ACHN (cell line): ENCODE measurements at places on chromosomes 16 and 17.
A peak's percentile ranks its signal among the peaks of the same experiment; 100 is the strongest.

- DNase-seq: no peak
Measured at GRCh38 chr17:37698911-37699255, 46.0 kb downstream of the HNF1B start.

DNA sequence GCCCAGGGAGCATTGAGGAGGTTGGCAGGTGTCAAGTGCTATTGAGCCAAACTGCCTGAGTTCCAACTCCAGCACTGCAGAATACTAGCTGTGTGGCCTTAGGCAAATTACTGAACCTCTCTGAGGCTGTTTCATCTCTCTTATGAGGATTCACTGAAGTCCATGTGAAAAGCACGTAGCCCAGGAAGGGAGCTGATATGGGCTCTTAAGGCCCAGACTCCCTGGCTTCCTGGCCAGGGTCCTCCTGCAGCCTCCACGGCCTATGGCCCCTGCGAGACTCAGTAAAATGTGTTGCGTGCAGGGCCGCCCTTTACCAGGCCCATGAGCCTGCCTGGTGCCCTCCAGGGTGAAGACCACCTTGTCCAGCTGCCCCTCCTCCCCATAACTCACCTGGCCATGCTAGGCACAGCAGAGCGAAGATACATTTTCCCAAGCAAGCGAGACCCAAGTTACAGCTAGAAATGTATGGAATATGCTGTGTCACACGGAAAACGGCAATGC, 133.7 kb upstream of the TNRC6C start:
- DNase-seq: no peak

DNA sequence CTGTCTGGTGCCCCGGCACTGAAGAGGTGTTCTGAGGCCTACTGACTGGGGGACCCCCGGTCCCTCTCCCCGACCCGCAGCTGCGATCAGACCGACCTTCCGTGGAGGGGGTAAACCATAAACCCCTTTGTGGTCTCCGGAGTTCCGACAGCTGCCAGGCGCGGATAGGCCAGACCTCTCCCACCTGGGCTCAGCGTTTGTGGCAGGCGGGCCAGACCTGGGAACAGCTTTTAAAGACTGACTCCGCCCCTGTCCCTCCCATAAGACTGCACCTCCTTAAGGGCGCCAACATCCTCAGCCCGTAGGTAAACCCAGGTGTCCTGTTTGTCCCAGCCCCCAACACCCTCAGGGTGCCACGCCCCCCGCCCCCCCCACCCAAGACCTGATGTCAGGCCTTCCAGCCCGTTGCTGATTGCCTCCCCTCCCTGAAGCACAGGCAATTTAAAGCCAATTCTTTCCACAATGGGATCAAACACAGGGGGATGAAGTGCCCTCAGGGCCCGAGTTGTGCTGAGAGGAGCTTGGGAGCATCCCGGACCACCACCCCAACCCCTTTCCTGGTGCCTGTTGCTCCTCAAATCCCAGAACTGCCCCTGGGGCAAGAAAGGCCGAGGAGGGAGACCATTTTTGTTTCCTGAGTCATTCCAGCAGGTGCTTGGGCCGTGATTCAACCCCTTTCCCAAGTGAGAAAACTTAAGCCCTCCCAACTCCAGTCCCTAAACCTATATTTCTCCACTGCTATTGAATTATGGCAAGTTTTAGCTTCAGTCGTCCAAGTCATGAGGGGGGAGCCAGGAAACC, at the start of gene SOX15:
Gene SOX15 (minus strand): TSS at position 204 of the 801 bp plus-strand sequence. CDS start 418 bp downstream, outside the sequence.
- DNase-seq: peak; percentile 76

DNA sequence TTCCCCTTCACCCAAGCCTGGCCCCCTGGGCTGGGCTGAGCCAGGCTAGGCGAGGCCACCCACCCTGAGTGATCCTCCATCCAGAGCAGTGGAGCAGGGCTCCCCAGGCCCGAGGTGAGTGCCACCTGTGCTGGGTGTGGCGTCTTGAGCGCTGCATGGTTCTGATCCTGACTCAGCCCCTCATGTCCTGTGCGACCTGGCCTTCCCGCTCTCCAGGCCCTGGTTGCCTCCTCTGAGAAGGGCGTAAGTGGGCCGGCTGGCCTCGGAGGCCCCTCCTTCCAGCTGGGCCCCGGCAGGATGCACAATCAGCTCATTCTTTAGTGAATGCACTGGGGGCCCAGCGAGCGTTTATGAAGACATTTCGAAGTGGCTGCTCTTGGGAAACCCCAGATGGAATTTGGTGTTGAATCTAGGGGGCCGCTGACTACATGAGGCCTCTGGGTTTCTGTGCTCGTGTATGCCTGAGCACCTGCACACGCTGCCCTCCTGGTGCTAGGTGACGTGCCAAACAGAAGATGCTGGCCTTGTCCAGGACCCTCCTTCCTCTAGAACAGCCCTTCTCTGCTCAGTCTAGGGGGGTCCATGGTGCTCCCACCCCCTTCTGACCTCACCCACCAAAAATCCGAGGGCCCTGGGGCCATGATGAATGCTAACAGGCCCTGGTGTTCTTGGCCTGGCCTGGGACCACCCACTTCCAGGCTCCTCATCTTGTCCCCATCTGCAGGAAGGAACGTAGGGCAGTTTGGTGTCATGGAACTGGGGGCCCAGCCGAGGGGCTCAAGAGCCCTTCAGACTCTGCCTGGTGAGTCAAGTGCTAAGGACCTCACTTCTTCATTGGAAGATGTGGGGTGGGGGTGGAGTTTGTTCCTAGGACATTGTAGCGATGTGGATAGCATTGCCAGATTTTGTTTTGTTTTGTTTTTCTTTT, 3.6 kb upstream of the TMEM92 start:
- DNase-seq: no peak

DNA sequence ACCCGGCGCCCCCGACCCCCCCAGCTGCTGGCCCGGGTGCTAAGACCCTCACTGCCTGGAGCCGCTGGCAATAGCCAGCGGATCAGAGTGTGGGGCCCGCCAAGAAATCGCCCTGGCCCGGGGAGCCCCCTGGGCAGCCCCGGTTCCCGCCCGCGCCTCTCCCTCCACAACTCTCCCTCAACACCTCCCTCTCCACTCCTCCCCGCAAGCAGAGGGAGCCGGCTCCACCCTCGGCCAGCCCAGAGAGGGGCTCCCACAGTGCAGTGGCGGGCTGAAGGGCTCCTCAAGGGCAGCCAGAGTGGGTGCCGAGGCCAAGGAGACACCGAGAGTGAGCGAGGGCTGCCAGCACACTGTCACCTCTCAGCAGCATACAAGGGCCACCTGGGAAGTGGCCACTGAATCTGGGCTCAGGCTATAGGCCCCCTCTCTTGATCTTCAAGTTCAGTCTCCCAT, 385.5 kb downstream of the SEC14L1 start:
- no peak for DNase-seq

DNA sequence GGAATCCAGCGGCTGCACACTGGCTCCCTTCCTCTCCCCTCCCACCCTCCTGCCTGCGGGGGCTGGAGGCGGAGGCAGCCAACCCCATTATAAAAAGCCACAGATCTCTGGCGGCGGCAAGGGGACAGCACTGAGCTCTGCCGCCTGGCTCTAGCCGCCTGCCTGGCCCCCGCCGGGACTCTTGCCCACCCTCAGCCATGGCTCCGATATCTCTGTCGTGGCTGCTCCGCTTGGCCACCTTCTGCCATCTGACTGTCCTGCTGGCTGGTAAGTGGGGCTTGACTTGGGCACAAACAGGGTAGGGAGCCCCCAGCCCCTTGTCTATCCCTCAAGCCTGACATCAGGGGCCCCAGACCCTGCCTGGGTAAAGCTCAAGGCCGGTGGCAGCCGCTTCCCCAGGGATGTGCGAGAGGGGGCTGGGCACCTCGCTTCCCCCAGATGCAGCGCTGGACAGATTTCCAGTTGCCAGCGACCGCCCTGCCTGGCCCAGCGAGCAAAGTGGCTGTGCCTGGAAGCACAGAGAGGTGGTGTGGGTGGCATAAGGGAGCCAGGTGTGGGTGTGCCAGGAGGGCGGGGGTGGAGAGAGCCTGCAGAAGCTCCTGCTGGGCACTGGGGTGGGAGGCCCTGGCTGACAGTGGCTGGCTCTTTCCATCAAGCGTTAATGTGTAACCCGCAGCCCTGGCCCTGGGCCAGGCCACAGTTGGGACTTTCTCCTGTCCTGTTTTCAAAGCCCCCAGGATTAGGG, at the start of gene CX3CL1:
Gene CX3CL1 (plus strand): TSS at position 119 of the 745 bp plus-strand sequence. CDS start 79 bp downstream, at position 198.
- peak; percentile 78 for DNase-seq

- no peak for DNase-seq
Measured at GRCh38 chr17:19413761-19414160, 2.7 kb downstream of the RNF112 start.
